ENCODE measurements at places on chromosomes 2 and 18.

DNA sequence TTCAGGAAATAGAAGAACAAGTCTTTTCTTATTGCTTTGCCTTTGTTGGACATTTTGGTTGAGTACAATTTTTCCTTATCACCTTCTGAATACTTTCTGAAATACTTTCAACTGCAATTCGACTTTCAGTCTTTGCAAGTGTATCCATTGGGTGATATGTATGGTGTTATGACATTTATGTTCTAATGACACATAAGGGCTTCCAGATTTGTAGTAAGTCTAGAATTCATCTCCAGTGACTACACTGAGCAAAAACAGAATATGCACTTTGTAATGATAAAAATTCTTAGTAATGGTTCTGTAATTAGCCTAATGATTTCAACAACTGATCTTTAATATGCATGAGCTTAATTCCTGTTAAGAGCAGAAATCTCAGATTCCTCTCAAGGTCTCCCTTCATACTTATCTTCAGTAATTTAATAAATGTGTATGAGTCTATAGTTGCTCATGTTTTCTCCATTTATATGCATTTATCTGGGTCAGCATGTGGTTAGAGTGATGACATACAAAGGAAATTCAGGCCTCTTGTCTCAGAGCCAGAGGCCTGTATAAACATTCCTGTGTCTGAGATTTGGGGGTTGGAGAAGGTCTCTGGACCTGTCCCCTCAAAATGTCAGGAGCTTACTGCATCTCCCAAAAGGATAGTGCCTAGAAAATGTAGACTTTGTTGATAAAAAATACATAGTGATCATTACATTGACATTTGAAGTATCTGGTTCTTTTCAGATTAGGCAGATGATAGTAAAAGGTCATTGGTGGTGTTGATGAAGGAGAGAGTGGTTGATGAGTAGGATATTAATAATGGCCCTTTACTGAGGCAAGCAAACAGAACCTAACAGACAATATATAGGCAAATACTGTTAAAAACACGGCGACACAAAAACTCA is 114.9 kb downstream of the QPCT start:
- DNase-seq, result no peak

- no peak for DNase-seq
These were observed 307.3 kb upstream of the FBXO11 start for GRCh38 chr2:48213646-48214045.

DNA sequence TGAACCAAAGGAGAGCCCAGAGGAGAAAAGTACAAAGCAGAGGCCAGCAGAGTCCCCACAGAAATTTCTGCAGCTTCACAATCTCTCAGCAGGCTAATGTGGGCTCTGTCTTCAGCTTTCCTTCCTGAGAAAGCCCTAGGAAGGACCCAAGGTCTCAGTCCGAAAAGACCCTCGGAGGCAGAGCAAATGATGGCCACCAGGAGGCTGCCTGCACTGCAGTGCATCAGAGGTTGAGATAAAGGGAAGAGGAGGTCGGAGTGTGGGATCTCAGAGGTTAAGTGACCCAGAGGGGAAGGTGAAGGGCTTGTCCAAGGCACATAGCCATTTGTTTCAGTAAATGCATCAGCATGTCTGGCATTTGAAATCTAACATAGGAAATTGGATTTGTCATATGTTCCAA is 299.1 kb upstream of the SLC14A2 start:
- no peak for DNase-seq

DNA sequence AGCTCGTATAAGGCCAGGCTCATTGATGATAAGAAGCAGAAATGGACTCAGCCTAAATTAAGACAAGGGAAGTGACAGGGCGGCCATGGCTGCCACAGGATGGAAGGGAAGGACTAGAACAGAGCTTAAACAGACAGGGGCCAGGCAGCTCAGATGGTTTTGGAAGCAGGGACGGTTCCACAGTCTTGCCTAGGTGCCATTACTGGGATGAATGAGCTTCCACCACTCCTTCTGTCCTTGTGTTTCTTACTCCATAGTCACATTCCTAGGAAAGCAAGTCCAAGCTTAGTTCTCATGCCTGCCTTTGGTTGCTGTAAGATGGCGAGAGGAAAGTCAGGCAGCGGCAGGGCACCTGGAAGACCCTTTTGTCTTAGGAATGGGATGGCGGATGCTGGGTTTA is 11.9 kb downstream of the GNLY start:
- DNase-seq, result no peak

DNA sequence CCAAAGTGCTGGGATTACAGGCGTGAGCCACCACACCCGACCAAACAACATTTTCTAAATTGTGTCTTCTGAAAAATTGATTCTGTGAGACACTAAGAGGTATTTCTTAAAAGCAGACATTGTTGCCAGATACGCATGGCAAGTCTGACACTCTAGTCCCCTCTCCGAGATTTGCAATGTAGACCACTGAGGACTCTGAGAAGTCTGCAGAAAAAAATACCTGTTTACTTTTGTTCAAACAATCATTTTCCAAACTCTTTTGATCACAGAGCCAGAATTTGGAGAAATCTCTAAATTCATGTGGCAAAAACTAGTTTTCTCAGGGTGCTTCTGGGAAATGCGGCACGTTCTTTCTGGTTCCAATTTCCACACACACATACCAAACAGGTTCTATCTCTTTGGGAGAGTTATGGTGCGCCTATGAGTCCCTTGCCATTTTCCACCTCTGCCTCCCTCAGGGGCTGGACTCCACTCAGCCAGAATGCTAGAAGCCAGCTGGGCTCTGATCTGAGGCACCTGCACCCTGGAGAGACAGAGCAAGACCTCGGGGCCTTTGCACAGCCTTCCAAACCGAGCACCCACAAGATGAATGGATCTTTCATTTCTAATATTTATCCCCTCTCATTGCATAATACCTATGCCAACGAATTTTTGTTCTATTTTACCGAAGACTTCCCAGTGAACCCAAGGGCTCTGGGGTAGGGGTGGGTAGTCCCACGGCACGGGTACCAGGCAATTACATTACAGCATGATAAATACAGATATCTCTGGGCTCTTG is 152.7 kb downstream of the MYCN start:
- DNase-seq, result no peak

GRCh38 chr2:33496726-33497125 is 20.3 kb downstream of the RASGRP3 start:
- DNase-seq, result no peak

DNA sequence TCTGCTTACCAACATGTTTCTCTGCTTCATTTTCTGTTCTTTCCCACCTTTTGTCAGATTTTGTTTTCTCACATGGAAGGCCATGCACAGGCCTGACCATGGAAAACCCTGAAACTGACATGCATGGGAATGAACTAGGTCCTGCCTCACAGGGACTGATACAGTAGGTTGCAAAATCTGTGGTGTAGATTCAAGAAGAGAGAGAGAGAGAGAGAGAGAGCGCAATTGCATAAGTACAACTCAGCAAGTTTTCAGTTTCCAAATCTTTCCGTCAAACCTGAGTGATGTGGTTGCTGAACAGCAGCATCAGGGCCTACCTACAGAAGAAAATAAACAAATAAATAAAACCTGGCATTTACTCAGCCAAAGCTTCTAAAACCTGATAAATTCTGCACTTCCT is 87.5 kb upstream of the RNF152 start:
- DNase-seq, result no peak

DNA sequence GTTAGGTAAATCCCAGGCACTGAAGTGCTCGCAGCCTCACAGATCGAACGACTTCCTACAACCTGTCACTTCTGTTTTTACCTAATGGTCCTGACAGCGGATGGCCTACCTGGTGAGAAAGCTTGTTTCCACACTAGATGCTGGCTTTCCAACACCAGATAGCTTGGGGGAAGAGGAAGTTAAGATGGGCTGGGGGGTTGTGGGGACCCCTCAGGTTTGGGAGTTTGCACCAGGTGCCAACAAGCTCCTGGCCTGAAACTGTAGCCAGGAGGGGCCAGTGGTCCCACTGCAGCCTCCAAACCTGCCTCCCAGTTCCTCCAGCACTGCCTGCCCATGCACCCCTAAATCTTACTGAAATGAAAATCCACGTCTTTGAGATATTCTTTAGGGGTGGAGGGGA is 3.9 kb downstream of the TMEM185B start:
- DNase-seq, result no peak

DNA sequence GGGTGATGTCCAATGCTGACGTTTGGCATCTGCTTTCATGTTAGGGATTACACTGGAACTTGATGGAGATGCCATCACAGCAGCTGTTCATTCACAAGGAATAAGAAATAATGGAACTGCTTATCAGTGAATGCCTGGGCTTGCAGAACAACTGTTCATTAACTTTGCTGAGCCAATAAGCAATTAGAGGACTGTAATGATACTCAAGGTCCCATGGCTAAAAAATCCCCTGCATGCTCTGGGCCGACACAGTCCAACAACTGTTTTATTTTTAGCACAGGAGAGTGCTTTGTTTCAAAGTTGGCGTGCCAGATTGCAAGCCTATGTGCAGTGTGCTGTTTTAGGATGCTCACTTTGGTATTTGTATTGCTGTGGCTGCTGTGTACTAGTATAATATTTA is 408.0 kb upstream of the RGPD4 start:
- DNase-seq, result peak; percentile 9

GRCh38 chr18:23307567-23308295 is 145.4 kb upstream of the RIOK3 start:
- no peak for DNase-seq

GRCh38 chr18:50707855-50708469 is 111.9 kb downstream of the MRO start:
- no peak for DNase-seq

GRCh38 chr2:157245846-157246764 is 11.4 kb upstream of the GALNT5 start:
- no peak for DNase-seq

DNA sequence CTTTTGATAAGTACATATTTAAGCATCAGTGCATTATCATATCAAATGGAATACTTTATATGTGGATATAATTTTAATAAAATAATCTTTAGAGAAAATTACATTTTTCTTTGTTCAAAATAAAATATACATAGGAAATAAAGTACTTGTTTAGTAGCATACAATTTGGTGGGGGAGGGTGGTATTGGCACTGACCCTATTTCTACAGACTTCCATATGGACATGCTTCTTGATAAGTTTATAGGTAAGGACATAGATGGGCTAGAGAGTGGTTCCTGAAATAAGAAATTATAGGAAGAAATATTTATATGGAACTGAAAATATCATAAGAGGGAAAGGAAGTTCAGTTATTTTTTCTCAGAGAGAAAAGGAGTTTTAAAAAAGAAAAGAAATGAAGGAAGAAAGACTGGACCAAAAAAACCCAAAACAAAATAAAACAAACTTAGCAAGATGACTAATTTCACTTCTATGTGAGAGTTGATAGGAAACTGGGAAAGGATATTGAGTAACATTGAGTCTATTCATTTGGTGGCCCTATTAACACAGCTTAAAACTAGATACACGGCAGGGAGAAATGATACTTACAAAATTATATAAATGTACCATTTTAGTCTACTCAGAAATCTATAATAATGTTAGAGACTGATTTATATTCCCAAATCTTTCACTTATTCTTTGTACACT is 505.9 kb downstream of the ERBB4 start:
- no peak for DNase-seq

DNA sequence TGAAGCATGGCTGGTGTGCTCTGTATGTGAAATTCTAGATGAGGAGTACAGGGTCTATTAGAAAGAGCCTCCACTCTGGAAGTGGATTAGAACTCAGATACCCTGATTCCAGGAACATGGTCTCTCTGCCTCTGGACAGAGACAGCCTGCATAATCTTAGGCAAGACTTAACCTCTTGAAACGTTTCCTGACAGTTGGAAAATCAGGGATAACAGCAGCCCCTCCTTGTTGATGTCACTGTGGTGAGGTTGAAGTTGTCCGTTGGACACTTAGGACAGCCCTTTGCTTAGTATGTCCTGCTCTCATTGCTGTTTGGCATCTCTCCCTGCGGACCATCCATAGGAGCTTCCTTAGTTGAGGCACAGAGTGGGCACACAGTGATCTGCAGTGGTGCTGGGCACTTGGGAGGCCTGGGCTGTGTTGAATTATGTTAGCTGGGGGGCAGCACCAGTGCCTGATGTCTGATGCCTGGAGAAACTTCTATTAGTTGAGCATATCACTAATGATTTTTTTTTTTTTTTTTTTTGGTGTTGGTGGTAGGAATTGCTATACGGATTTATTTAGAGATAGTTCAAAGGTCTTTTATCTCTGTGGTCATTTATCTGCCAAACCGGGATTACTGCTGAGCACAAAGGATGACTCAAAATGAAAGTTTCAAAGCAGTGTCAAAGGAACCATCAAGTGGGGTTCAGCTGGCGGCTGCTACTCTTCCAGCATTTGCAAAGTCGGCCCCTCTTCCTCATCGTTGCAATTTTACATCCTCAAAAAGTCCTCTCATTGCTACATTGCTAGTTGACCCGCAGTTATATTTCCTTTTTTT is 28.8 kb downstream of the SETBP1 start:
- no peak for DNase-seq

DNA sequence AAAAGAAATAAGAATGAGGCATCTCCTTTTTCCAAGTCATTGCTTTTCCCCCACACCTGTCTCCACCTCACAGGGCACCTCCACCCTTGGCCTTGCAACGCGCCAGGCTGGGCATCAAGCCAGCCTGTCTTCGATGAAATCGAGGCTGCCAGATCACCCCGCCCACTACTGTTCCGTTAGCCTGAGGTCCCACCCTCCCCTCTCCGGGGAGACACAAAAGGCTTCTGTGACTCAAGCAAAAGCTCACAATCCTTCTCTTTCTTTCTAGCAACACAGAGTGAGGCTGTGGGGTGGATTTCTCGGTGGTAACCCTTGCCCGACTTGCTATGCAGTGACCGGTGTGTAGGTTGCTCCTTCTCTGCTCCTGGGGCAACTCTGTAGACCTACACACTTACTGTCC is 9.9 kb downstream of the TNP1 start:
- no peak for DNase-seq

DNA sequence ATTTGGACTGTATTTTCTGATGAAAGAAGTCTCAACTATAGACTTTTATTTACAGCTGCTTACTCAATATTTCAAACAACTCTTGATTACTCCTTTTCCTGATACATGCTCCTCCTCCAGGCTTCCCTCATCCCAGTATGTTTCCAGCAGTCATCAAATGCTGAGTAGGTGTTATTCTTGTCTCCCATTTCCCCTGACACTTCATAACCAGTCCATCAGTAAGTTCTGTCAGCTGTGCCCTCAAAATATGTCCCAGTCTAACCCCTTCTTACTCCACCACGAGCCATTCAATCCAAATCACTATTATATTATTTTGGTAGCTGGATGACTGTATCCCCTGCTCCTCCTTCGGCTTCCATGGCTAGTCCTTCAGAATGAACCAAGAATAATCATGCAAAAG is 189.1 kb upstream of the DTNA start:
- DNase-seq, result no peak

DNA sequence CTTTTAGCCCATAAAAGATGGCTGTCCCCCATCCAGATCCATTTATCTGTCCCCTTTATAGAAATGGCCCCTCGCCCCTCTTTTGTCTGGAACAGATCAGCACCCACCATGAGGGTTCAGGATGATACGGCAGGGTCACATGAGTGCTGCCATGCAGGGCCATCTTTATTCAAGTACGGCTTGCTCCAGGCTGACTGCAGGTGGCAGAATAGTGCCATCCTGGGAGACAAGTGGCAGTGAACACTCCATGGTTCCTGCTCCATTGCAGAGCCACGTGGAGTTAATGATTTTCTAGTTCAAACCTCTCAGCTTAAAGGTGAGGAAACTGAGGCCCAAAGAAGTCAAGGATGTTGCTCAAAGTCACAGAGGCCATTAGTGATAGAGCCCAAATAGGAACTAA is 180.6 kb downstream of the CLIP4 start:
- DNase-seq, result no peak

All from retina (tissue), 1 donor.